ENCODE measurements at places on chromosomes 6 and 20.

- no peak for DNase-seq
Observed at GRCh38 chr6:170497841-170498301, 55.2 kb downstream of the PSMB1 start.

GRCh38 chr6:37313723-37314486 lies 39.9 kb upstream of the RNF8 start:
- DNase-seq: no peak

GRCh38 chr6:113829696-113830045 lies 27.5 kb upstream of the MARCKS start:
- DNase-seq: no peak

- peak; percentile 72 for DNase-seq
Observed at GRCh38 chr20:49245921-49246740, 26.9 kb downstream of the DDX27 start.

- no peak for DNase-seq
Observed at GRCh38 chr20:51739722-51740249, 28.4 kb downstream of the ATP9A start.

GRCh38 chr20:32580970-32581838 lies 3.9 kb downstream of the NOL4L start:
- DNase-seq: peak; percentile 88

GRCh38 chr6:125919618-125920017 lies 37.0 kb upstream of the HINT3 start:
- no peak for DNase-seq

DNA sequence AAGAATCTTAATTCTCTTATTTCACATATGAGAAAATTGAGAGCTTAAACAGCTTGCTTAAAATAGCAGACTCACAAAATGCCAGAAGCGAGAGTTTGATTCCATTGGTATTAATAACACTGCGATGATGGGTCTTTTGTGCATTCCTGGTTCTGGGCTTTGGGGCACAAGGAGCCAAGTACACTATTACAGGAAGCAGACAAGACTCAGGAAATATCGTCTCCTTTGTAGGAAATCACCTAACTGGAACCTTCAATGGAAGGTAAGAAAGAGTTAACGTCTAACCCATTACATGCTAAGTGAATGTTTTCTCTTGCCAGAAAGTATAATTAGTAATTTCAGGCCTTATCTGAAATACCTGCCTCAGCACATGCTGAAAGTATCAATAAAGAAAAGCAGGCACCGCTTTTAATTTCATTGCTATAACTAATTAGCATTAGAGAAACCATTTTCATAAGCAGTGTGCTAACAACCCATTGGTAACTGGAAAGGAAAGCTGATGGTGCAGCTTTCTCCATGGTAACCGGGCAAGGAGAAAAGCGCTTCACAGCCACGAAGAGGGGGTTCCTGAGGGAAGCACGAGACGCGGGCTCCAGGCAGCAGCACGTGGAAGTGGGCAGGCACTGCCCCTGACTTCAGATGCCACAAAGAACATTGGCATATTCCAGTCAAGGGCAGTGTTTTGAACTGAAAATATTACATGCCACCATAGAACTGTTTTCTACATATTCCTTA lies 206.7 kb upstream of the AGPAT4 start:
- no peak for DNase-seq

- no peak for DNase-seq
Observed at GRCh38 chr6:11731423-11731822, 47.2 kb downstream of the ADTRP start.

DNA sequence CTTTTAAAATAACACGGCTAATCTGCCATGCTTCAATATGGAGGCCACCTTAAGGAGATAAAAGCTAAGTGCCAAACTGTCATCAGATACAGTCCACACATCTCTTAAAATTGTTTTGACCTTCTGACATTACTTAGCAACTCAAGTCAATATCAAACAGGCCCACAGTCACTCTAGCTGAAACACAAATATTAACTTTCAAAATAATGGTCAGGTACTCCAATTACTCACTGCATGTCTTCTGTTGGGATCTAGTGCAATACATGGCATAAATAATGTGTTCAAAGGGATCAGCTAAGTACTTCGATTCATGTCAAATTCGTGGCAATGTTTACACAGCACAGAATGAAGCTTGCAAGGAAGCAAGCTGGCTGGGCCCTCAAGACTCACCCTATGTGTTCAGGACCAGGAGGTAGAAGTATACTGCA lies 133.9 kb upstream of the BEND6 start:
- no peak for DNase-seq

- peak; percentile 19 for DNase-seq
Observed at GRCh38 chr20:33810259-33810658, 889 bp upstream of the CHMP4B start.

GRCh38 chr6:13927203-13927602 lies 2.5 kb downstream of the RNF182 start:
- no peak for DNase-seq

DNA sequence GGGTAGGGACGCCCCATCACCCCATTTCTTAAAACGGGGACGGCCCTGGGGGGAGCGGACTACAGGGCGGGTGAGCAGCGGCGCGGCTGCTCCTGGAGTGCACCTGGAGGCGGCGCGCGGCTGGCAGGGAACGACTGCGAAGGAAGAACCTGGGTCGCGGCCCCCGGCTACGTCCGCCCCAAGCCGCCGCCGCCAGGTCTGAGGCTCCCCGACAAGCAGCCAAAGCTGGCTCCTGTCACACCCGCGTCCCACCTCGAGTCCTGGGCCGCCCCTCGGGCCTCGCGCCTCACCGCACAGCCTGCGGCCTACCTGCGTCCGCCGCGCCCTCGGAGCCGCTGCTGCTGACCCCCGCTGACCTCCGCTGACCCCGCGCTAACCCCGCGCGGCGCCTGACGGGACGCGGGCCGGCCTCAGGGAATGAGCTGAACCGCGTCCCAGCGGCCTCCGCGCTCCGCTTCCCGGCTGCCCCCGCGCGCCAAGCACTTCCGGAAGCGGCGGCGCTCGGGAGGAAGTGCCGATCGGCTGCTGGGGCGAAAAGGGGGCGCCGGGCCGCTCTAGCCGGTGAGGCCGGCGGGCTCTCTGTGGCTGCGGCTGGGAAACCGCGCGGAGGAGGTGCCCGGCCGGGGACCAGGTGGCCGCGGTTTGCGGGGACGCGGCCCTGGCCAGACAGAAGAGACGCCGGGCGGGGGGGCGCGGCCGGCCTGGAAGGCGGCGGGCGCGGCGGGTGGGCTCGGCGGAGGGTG lies at the start of the genes ARFRP1 and ZGPAT:
ARFRP1 (minus strand) TSS at position 419 of the 743 bp plus-strand sequence. CDS start 885 bp downstream, outside the sequence.
ZGPAT (plus strand) TSS at position 482 of the 743 bp plus-strand sequence. CDS start 542 bp downstream, outside the sequence.
- peak; percentile 86 for DNase-seq

- no peak for DNase-seq
Observed at GRCh38 chr6:11606332-11606731, 68.8 kb downstream of the TMEM170B start.

DNA sequence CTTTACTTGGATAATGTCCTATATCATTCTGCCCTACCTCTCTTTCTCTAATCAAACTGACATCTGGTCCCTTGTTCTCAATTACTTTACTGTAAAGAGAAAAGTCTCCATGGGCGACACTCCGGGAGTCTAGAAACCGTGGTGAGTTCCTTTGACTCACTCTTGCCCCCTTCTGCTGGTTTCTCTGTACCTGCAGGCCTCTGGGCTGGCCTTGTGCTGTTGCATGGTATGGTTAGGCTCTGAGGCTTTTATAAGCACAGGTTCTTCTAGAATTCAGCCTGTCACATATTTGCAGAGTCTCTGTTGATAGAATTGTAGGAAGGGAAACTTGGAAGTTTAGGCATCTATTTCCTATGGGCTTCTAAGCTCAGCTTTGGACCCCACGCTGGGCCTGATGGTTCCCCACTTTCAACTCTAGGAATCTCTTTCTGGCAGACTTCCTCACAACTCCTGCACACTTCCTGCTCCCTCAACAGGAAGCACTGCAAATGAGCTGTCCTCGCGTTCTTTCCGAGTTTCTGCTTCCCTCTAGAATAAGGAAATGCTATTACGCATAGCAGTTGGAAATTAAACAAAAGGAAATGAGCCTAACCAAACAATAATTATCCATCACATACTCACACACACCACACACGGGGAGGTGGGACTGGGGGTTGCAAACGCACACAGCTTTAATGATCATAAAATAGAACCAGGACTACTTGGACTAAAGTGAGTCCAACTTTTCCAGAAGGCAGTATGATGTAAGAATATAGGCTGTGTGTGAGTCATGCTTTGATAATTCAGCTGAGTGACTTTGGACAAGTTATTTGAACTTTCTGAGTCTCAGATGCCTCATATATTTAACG lies 683.3 kb downstream of the QKI start:
- peak; percentile 80 for DNase-seq

GRCh38 chr6:3159805-3160781 lies 2.7 kb upstream of the TUBB2A start:
- DNase-seq: peak; percentile 86

DNA sequence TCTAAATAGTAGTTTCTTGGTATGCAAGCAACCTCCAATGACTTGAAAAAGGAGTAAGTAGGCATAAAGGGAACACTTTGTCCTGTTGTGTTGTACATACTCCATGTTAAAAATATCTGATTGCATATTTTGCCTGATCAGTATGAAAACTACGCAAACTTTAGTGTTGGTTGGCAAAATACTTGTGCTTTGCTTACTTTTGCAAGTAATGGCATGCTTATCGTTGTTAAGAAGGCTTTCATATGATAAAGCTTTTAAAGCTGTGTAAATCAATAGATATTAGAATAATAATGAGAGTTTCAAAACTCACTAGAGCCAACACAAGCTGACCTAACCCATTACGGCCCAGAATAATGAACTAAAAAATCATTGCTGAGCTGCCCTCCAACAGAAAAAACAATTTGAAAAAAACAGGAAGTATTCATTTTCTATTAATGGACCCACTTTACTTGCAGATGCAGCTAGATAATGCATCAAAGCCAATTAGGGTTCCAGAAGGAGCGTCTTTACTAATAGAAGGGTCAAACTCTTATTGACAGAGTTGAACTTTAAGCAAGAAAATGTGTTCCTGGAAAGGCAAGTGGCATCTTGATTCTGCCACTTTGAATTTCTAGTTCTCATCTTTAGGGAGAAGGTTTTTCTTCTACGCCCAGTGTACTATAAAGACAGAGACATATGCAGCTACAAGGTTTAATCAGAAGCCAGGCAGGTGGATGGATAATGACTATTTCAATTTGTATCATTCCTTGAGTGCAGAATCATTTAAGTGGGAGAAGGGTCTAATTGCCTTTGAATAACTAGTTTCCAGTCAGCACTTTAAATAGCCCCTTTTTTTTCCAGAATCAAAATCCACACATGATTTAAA lies 82.2 kb downstream of the SNAP25 start:
- DNase-seq: no peak

DNA sequence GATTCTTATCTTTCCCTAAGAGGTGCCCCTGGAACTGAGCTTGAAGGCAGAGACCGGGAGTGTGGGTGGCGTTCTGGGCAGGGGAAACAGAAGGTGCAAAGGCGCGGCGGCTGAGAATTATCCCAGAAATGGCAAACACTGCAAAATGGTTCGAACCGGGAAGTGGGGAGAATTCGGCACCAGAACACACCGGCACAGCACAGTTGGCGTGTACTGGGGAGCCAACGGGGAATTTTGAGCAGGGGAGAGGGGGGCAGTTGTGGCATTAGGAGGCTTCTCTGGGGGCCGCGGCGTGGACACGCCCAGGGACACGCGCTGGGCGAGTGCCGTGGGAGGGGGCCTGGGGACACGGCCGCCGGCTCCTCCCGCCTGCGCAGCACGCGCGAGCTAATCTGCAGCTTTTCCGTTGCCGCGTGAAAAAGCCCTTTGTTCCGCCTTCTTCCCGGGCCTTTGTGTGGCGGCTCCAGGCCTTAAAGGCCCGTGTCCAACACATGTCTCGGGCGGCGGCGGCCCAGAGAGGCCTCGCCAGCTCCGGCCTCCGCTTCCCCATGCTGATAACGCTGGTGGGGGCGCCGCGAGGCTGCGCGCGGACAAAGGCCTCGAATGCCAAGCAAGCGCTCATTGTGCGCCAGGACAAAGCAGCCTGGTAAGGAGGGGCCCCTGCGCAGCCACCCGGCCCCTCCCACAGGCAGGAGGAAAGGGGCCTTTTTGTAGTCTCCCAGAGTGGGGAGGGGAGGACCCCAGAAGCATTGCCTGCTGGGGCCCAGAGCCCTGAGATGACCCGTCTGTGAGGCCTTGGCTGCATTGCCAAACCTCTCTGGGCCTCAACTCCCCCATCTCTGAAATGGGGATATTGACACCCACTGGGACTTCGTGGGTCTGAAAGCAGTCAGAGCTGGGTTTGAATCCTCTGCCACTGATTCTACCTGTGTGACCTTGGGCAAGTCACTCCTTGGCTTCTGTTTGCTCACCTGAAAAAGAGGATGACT lies 82.8 kb downstream of the CD40 start:
- no peak for DNase-seq

- no peak for DNase-seq
Observed at GRCh38 chr20:30286157-30286556, 971.3 kb upstream of the DEFB115 start.

DNA sequence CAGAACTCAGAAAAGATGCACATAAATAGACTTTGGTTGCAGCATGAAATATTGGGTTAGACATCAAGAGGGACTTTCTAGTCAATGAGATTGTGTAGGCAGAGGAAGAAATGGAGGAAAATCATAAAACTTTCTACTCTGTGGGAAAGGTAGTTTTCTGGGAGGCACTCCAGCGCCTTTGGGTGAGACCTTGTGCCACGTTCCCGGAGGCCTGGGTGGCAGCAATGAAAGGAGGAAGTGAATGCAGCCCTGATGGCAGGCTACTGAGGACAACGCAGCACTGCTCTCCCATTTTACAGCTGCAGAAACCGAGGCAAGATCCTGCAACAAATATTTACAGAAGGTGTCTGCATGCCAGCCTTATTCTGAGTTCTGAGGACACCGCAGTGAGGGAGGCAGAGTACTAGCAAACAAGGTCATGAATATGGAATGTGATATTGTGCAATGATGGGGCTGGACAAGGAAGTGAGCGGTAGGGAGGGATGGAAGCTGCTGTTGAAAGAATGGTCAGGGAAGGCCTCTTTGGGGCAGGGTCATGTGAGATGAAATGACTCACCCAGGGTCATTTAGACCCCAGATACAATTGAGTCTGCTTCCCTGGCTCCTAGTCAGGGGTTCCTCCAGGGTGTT lies 159.1 kb downstream of the TFAP2C start:
- no peak for DNase-seq

- DNase-seq: peak; percentile 77
Observed at GRCh38 chr20:44544263-44544662, 22.4 kb upstream of the SERINC3 start.

- DNase-seq: no peak
Observed at GRCh38 chr6:14462135-14462534, 344.6 kb downstream of the CD83 start.

DNA sequence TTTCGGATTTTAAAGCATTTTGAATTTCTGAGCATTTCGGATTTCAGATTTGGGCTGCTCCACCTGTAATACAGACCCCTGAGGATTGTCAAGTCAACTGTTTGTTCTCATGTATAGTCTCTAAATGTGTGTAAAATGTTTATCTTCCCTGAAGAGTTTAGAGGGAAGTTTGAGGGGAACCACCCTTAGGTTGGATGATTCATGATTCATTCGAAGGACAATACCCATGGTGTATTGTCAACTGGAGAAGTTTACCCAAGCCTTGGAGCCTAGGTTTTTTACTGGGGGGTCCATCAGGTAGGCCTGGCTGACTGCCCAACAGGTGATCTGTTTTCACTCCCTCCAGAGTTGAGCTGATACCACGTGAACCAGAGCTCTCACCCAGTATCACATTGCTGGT lies 18.9 kb downstream of the GSTA4 start:
- DNase-seq: no peak
